ENCODE measurements at places on chromosomes 1 and 21. TPM values are rescaled to one million over a fixed set of nuclear protein-coding genes. Genes with fewer than 3 reads are reported as not detected.

The WNT4 gene
- 14.0 TPM for total RNA-seq

The CNR2 gene
- total RNA-seq, result under 0.01 TPM

DNA sequence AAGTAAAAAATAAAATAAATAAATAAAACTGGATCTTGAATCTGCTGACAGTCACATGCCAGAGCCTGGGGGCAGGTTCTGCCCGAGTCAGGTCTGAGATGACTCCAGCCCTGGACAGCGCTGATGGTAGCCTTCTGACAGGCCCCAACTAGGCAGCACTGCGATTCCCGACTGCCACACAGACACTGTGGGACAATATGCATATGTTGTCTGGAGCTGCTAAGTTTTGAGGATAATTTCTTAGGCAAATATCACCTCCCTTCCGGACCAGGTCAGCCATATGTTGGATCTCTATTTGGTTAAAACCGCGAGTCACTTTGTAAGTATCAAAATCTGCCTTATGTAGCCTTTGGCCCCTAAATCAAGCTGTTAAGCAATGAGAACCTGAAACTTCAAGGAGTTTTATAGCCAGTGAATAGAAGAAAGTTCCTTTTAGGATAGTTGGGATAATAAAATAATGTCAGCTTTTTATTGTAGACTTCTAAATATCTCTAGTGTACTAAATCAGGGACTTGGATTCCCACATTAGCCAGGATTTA, 20.8 kb upstream of the TRIM17 start:
- DNase-seq, result no peak

GRCh38 chr1:151314137-151314875, 12.9 kb downstream of the PI4KB start:
- peak; percentile 65 for DNase-seq

DNA sequence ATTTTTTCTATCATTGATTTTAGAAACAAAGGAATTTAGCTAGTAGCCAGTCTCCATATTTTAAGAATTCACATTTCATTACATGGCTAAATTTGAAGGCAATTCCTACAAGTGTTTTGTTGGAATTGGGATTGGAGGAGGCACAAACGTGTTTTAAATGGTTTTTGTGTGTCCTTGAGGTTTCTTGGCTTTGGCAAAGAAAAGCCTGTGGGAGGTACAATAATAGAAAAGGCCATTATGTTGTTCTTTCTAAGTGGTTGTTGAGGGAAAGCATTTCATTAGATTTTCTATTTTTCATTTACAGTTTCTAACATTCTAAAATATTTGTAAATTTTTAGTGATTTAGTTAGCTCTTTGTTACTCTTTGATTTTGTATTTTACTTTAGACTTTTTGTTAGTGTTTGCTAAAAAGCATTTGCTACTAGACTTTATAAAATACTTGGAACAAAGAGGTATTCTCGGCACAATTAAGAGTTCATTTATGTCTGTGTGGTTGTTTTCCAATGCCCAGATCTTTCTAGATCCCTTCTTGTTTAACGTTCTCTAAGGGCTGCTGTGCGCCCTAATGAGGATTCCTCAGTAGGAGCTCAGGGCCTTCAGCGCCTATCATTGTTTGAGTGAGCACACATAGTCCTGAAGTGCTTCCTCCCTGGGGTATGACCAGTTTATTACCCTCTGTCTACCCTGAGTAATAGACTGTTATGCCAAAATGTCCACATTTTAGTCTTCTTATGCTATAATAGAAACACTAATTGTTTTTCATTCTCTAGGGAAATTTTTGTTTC, 70.0 kb upstream of the KIAA1614 start:
- DNase-seq, result no peak

DNA sequence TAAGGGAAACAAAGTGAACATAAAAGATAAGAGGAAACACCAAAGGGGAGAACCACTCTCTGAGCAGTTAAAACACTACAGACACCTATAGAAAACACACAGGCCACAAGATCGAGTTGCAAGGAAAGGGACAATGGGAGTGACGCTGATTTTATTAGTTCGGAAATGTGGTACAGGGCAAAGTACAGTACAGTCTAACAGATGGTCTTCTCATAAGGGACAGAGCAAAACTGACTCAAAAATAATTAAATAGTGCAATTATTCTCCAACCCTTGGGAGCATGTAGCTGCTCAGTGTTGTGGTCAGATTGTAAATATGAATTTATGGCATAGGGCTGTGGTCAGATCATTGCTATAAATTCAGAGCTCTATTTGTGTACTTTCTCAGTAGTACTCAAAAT, 352.0 kb downstream of the USH2A start:
- DNase-seq, result no peak

- DNase-seq, result no peak
Observed at GRCh38 chr1:8122160-8122476, 96.0 kb upstream of the ERRFI1 start.

- no peak for DNase-seq
Observed at GRCh38 chr1:3282656-3283430, 171.6 kb upstream of the ARHGEF16 start.

GRCh38 chr1:27408151-27408550, 15.7 kb downstream of the GPR3 start:
- no peak for DNase-seq

All from umbilical cord (tissue), 2 donors.